Left renal cortex interstitium (tissue), 4 donors: ENCODE measurements at places on chromosomes 16 and 17.

- no peak for DNase-seq
These were observed 22.3 kb downstream of the ERN1 start for GRCh38 chr17:64107500-64108236.

GRCh38 chr17:50663812-50664374 is 29.2 kb downstream of the ABCC3 start:
- DNase-seq: no peak

GRCh38 chr17:71635187-71635586 is 485.6 kb upstream of the SOX9 start:
- DNase-seq: no peak

- no peak for DNase-seq
These were observed 5.2 kb downstream of the CISD3 start for GRCh38 chr17:38735161-38735997.

DNA sequence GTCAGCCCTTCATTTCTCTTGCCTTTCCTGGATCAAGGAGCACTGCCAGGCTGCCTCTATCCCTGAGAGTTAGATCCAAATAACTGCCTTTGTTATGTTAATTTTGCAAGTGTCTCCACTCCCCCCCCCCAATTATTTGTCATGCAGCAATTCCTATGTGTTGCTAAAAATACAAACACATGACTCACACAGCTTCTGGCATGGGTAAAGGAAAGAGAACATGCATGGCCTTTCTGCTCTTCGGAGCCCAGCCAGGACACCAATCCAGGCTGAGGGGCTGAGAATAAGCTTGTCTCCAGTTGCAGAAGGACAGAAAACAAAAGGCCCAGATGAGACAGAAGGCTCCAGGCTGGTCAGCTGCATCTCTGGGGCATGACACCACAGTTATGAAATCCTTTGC is 148.0 kb upstream of the TNRC6C start:
- DNase-seq: no peak

DNA sequence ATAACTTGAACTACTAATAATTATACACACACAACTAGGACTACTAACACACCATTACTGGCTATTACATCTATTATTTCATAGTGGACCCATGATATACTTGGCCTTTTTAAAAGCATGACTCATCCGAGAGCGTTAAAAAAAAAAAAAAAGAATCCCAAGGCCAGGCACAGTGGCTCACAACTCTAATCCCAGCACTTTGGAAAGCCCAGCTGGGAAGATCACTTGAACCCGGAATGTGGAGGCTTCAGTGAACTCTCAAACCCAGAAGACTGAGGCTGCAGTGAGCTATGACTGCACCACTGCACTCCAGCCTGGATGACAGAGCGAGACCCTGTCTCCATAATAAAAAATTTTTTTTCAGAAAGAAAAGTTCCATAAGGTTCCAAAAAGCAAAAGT is 3.1 kb downstream of the GLG1 start:
- no peak for DNase-seq

DNA sequence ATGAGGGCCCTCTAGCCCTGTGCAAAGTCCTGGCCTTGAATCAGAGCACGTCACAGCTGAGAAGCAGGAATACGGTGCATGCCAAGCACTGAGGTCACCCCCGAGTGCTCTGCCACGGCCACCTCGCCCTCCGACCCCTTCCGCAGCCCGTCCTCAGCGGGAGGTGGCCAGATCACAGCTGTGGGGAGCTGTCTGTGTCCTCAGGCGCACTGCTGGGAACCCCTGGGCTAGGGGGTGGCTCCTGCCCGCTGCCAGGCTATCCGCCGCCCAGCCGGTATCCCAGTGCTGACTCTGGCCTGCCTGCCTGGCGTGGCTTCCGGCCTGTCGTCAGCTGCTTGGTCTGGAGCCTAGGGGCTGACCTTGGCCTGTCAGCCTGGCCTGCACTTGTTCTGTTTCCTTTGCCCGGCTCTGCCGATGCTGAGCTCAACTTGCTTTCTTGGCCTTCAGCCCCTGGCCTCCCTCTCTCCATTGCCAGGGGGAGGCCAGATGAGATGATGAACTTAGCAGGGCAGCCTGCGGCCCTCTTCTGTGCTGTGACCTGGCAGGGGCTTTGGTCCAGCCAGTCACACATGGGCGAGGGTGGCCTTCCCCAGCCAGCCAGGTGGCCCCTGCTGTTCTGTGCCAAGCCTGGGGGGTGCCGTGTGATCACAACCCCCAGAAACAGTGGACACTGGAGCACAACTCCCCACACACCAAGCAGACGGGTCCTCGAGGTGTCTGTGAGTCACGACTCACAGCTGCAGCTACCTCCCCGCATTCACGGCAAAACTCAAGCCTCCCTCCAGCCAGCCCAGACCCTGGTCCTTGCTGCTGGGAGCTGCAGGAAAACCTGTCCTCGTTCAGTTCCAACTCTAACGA is 77.3 kb downstream of the ZDHHC7 start:
- no peak for DNase-seq

DNA sequence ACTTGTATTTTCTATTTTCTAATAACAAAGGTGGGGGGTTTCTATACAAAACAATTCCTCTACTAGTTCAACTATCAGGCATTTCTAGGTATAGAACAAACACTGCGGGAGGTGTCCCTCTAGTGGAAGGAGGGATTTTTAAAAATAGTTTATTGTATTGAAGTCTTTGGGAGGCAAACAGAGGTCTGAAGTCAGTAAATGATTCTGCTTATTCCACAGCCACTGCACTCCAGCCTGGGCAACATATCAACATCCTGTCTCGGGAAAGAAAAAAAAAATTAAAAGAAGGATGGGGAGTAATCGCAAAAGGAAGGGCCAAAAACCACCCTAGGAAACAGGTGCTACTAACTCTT is 648 bp upstream of the ERCC4 start:
- DNase-seq: peak; percentile 32

DNA sequence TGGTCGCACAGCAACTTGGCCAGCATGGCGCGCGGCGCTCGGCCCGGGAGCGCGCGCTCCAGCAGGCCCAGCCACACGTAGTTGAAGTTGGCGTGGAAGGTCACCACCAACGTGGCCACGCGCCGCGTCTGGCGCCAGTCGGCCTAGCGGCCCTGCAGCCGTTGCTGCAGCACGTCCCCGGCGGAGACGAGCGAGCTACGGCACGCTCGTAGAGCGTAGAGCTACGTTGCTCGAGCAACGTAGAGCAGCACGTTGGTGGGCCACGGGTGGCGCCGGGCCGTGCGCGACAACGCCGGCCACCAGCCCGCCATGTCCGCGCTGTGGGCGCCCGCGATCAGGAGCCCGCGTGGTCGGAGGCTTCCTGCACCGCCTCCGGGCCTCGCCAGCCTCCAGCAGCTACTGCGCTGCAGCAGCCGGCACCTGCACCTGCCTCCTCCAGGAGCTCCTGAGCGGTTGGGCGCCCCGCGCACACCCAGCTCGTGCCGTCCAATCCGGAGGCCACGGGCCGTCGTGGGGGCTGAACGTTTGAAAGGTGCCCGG is 13.4 kb upstream of the SULT1A1 start:
- no peak for DNase-seq
